ENCODE measurements at places on chromosomes 11 and 22. TPM values are rescaled to one million over a fixed set of nuclear protein-coding genes. Genes with fewer than 3 reads are reported as not detected.

The TIRAP gene
- total RNA-seq = 5.0 TPM

The PRR33 gene
- not detected for total RNA-seq

The KCNC1 gene
- total RNA-seq = 16.8 TPM

The PTPRCAP gene
- 0.91 TPM for total RNA-seq

The NCF4 gene
- 1.2 TPM for total RNA-seq

The C11orf86 gene
- not detected for total RNA-seq

The OR6T1 gene
- not detected for total RNA-seq

The FREY1 gene
- 2.5 TPM for total RNA-seq

The GLYATL1B gene
- total RNA-seq = not detected

The MMP8 gene
- 0.09 TPM for total RNA-seq

The SAA4 gene
- total RNA-seq = not detected

The KCNQ1 gene
- 0.45 TPM for total RNA-seq

The CASP5 gene
- total RNA-seq = not detected

The PGA5 gene
- total RNA-seq = not detected

All from cerebellum (tissue), 4 donors.